Sciatic nerve (tissue), 2 donors: ENCODE measurements at places on chromosomes 13 and 19. TPM values are rescaled to one million over a fixed set of nuclear protein-coding genes. Genes with fewer than 3 reads are reported as not detected.

GRCh38 chr19:58038688-58039204, 4.9 kb downstream of the ZSCAN1 start:
- no peak for DNase-seq

GRCh38 chr19:2511991-2512390, 36.1 kb downstream of the GADD45B start:
- no peak for DNase-seq

GRCh38 chr13:109465148-109465547, 321.2 kb downstream of the IRS2 start:
- DNase-seq: no peak

DNA sequence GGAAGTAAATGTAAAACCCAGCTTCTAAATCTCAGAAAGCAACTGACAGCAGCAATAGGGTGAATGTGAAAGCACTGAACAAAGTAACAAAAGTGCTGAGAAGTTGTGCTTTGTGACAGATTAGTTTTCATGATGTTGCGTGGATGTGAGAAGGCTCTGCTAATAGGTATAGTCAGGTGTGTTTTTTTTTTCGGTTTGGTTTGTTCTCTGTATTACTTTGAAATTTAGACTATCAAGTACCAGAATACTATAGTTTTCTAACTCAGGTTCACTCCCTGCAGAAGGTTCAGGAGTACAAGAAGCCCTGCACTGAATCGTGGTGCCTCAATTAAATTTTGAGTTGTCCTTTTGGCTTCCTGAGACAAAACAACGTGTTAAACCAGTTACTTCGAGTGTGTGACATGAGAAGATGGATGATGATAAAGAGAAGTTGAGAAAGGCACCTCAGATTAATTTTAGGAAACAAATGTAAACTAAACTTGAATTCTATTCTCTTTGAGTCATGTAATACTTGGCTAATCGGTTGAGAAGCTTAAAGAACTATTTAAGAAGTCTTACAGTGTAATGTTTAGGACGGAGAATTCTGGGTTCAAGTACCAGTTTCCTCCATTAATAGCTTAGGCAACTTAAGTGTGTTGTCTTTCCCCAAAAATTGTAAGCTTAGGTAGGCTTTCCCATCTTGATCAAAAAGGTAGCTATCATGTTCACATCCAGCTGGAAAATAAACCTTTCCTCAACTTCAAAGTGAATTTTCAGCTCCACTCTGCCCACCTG, 10.3 kb downstream of the MIR17HG start:
- no peak for DNase-seq

DNA sequence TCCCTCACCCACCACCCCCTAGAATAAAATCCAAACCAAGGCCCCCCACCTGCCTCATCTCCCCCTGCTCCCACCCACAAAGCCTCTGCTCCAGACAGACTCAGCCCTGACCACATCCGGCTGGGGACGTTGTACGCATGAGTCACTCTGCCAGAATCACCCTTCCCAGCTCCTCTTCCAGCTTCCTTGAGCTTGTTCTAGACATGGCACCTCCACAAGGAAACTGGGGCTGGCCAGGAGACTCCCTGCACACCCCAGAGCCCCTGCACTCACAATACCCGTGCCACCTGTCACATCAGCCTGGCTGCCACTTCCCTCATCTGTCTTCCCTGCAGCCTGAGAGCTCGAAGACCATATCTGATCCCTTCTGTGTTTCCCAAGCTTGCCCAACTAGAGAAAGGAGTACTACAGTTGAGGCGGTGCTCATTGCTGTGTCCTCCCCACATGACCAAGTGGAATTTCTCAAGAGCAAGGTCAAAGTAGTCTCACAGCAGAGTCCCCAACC, 9.7 kb downstream of the DEDD2 start:
- no peak for DNase-seq

DNA sequence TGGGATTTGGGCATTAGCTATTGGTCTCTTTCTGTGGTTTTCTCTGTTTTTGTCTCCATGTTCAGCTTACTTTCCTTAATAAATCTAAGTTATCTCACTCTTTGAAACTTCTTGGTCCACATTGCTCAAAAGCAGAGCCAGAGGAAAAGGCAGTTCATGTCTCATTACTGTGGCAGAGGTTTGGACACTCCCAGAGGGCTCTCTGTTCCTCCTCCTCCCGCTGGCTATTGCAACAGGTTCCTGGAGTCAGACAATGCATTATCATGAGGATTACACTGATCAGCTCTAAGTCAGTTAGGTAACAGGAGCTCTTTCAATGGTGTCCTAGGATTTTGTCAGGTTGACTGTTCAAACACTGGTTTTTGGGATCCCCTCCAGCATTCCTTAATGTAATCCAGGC, 298.8 kb downstream of the NDFIP2 start:
- DNase-seq: no peak

DNA sequence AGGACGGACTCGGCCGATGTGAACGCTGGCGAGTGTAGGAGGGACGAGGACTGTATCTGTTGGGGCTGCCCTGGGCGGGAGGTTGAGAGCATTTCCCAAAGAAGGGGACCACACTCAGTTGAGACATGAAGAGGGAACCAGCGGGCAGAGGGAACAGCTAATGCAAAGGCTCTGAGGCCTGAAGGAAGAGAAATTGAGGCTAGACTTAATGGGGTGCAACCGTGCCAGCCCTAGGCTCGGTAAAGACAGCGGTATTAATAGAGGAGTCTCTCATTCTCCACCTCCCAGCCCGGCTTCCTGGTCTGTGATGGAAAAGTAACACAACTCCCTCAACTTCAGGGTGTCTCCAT, 1.1 kb downstream of the MPV17L2 start:
- DNase-seq: no peak

DNA sequence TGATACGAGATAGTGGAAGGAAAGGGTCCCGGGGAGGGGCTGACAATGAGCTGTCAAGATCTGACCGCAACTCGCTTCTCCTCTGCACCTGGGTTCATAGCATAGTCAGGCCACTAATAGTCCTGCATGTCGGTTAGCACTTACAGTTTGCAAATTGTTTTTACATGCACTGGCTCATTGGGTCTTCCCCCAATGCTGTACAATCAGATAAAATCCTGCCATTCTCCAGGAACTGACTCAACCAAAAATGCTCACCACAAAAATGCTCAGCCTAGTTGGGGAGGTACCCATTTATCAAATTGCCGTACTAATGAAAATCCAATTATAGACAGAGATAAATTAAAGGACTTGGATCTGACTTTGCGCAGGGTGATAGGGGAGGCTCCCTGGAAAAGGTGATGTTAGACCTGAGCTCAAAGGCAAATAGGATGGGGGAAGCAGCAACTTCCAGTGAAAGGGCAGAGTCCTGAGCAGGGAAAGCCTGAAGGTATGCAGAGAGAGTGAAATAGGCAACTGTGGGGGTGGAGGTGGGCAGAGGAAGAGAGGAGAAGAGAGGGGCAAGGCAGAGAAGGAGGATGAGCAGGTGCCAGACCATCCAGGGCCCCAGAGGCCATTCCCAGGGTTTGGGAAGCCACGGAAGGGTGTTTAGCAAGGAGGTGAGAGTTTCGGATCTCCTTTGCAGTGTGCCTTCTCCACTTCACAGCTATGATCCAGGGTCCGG, 326.1 kb upstream of the TSHZ3 start:
- no peak for DNase-seq

- DNase-seq: no peak
Measured at GRCh38 chr13:107590556-107590955, 624.8 kb downstream of the LIG4 start.

DNA sequence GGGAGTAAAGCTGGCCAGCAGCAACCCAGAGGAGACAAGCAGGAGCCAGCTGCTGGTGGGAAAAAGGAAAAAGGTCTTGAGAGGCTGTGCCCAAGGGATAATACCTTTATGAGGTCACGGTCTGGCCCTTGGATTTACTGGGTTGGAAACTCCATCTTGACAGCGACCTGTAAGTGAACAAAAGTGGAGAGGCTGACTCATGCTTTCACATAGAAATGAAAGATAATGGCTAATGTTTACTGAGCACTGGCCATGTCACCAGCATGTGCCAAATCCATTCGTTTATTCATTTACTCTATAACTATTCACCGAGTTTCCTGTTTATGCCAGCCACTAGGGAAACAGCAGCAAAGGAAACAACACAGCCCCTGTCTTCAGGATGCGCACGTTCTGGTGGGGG, 4.7 kb downstream of the VRK3 start:
- no peak for DNase-seq

DNA sequence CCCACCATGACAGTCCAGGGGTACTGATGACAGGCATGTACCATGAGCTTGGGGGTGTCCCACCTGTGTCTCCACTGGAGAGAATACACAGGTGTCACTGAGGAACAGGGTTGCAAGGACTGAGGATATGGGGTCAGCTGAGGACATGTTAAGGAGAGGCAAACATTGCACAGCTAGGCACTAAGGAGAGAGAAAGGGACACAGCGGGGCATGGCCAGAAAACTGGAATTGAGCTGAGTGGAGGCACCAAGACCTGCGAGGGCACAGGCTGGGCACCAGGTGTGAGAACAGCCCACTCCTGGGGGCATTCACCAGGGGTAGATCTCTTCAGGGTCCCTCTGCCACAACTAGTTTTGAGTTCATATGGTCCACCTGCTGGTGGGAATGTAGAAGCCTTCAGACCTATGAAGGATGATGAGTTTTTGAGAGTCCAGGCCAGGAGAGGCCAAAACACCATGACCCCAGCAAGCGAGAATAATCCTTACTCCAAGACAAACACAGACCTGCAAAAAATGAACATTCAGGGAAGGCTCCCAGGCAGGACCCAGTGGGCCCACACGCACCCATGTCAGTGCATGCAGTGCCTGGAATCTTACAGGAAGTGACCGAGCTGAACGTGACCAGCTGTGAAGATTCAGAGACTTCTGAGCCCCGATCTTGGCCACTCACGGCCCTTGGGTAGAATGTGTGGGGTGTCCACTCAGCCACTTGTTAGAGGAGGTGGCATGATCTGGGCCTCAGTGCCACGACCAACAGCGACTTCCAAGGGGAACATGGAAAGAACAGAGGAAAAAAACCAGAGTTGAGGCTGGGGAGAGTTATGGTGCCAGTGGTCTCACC, 1.4 kb upstream of the ZNF584 start:
- DNase-seq: no peak

DNA sequence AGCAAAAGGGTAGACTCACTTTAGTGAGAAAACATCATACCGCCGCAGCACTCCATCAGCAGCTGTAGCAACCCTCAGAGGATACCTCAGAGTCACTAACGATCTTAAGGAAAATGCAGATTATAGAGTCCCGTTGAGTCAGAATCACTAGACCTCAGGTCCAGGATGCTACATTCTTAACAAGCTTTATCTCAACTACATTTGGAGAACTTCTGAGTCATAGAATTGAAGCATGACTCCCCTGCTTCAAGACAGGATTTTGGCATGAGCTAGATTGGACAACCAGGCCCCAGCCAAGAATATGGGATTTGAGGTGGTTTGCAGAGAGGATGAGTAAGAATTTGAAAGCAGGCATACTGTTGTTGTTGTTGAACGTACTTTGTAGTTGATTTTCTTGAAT, 118.9 kb upstream of the UBL3 start:
- no peak for DNase-seq

GRCh38 chr13:111604097-111604496, 283.7 kb downstream of the TEX29 start:
- DNase-seq: no peak

DNA sequence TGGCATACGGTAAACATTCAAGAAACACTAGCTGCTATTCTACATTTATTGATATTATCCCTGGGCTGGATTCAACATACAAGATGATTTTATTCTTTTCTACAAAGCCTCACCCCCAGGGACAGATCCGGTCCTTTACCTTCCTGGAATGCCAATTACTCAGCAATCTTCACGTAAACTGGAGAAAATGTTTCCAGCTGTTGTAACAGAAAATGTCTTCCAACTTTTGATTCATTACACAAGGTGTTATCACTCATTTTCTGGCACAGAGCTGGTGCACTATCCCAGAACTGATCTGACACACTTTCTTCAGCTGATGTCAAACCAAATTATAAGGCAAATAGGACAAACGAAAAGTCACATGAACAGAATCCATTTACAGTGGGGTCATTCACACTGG, 33.1 kb downstream of the DCLK1 start:
- DNase-seq: no peak

FREM2 gene
- total RNA-seq: 9.2 TPM

ARHGAP33 gene
- total RNA-seq: 26.8 TPM

REX1BD gene
- total RNA-seq: 58.1 TPM

FAM83E gene
- not detected for total RNA-seq
